HFF-Myc (cell line): ENCODE measurements at places on chromosomes 1 and 21.
A peak's percentile ranks its signal among the peaks of the same experiment; 100 is the strongest.

DNA sequence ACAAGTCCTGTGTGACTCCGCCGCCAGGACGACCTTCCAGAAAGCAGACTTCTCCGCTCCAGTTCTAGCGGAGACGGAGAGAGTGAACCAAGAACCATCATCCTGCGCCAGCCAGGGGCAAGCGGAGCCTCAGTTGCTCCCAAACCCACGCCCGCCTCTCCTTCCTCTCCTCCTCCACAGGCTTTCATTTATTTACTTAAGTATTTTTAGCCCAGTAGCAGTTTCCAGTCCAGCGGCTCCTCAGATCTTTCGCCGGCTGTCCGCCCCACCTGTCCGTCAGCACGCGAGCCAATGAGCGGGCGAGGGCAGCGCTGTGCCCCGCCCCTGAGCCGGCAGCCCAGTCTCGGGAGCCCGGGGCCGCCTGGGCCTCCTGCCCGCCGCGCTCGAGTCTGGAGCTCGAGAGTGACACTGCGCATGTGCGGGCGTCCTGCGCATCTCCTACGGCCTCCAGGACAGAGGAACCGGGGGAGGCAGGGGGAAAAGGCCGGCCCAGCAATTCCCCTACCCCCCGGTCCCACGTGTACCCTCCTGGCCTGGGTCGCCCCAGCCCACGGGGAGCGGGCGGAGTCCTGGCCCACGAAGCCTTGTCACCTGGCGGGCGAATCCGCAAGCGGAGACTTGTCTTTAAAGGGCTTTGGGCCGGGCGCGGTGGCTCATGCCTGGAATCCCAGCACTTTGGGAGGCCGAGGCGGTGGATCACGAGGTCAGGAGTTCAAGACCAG lies at the start of gene FALEC:
TSS of gene FALEC (plus strand) at position 425 of the 722 bp plus-strand sequence.
- peak; percentile 81 for DNase-seq

- no peak for DNase-seq
These were observed 30.0 kb upstream of the HMCN1 start for GRCh38 chr1:185704181-185704580.

DNA sequence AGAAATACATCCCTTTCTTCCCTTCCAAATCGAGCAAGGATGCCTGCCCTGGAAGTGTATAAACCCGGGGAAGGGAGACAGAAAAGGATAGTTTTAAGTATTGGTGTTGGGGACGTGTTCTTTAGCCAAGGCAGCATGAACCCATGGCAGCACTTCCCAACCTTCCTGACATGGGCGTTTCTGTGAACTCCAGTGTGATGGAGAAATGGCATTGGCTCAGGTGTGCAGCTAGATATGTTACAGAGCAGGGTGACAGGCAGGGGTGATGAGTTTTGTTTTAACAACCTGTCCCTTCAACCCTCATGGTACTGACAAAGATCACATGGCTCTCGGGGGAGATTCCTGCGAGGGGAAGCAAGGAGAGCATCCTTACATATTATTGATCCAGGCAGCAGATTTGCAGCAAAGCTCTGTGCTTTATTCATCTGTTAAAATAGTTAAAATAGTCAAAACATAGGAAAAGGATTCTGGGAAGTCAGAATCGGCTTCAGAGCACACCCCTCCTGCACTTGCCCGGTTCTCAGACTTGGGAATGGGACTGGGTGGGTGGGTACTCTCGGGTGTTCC lies 4.0 kb downstream of the MX1 start:
- DNase-seq, result no peak

DNA sequence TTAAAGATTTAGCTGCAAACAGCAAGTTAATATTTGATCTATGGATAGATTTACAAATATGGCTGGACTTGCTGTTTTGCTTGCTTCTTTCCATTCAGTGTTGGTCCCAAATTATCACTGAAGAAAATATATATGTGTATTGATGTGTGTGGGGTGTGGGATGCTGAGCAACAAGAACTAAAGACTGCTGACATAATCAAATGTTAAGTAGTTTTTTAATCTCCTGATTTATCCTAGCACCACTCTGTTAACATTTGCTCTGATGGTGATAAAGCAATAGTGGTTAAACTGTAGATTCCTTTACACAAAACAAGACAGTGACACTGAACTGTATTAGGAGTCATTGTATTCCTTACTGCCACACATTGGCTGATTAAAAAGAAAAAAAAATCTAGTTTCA lies 1023.5 kb upstream of the B3GALT2 start:
- DNase-seq, result no peak

DNA sequence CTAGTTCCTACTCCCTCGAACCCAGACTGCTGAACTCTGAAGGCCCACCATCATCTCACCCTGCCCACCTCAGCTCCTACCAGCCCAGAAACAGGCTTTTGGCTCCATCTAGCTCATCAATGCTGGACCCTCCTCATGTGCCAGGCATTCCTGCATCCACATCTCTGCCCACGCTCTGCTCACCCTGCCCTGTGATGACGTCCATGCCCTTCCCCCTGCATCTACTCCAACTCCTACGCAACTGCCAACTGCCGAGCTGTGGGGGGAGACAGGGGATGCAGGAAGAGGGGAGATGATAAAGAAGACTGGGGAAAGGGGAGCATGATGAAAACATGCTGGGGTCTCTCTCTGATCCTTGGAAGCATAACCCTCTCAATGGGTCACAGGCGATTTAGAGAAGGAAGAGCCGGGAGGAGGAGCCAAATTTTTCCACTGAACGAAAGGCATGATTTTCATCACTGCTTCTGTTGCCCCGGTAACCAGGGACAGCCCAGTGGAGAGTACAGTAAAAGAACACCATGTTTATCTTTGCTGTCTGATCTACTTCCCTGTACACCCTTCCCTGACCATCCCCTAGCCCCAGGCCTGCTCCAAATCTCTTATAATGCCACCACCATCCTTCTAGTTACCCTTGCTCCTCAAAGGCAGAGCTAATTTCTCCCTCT lies 44.3 kb downstream of the CD34 start:
- DNase-seq, result no peak

DNA sequence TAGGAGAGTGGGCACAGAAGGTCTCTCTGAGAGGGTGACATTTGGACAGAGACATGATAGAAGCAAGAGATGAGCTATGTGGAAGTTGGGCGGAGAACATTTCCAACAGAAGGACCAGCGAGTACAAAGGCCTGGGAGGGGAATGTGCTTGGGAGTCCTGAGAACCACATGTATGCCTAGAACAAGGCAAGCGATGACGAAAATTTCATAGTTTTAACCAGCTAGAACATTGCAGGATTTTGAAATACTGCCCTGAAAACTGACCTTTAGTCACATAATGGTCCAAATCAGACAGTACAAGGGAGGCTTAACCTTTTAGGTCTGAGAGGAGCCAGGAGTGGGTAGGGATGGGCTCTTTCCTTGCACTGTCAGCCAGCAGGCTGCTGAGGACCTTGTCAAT lies 68.0 kb downstream of the MRPS6 start:
- DNase-seq, result no peak

GRCh38 chr1:55073187-55073916 lies 34.0 kb downstream of the PCSK9 start:
- DNase-seq, result no peak

DNA sequence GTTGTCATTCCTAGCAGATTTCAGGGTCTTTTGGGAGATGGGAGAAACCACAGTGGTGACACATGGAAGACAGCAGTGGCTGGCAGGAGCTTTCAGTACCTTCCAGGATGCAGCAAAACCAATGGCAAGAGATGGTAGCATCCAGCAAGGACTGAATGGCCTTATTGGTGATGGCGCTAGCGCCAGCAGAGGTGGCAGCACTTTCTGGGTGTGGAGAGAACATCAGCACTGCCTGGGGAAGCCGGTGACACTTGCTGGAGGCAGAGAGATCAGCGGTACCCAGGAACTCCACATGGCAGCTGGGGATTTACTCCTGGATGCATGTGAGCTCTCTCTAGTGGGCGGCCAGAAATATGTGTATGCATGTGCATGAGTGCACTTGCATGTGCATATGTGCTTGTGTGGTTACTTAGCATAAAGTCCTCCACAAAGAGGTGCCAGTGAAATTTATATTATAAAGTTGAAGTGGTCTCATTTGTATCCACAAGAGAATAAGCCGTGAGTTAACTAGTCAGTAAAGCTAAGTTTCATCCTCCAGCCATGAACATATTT lies 364.7 kb downstream of the LMX1A start:
- no peak for DNase-seq

DNA sequence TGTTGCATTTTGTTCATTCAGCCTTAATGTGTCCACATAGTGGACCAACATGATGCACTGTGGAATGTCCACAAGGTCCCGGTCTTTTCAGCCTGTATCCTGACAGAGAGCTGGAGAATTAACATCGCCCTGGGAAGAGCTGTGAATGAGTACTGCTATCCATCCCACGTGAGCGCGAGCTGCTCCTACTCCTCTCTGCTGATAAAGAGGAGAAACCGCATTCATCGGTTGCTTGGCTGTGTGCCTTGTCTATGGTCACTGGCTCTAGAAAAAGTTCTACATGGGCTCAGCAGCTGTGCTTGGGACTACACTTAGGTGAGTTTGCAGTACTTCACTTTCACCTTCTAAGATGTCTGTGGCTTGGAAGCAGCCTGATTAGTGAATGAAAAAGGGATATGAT lies 31.1 kb upstream of the IGSF5 start:
- no peak for DNase-seq

DNA sequence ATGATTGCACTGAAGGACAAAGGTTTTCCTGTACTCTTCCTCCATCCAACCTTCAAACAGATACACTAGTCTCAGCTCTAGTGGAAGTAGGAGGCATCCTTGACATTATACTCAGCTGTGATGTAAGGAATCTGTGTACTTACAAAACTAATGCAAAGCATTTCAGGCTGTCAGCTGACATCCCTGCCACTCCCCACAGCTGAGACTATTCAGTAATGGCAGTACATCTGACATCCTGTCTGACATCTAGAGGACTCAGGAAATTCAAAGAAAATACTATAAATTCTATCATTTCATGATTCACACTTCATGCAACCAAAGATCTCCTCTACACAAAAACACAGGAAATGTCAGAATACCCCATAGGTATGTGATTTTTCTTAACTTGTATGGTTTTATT lies 325.8 kb downstream of the SMYD3 start:
- no peak for DNase-seq

GRCh38 chr1:58572690-58573089 lies 4.4 kb downstream of the TACSTD2 start:
- DNase-seq, result no peak

DNA sequence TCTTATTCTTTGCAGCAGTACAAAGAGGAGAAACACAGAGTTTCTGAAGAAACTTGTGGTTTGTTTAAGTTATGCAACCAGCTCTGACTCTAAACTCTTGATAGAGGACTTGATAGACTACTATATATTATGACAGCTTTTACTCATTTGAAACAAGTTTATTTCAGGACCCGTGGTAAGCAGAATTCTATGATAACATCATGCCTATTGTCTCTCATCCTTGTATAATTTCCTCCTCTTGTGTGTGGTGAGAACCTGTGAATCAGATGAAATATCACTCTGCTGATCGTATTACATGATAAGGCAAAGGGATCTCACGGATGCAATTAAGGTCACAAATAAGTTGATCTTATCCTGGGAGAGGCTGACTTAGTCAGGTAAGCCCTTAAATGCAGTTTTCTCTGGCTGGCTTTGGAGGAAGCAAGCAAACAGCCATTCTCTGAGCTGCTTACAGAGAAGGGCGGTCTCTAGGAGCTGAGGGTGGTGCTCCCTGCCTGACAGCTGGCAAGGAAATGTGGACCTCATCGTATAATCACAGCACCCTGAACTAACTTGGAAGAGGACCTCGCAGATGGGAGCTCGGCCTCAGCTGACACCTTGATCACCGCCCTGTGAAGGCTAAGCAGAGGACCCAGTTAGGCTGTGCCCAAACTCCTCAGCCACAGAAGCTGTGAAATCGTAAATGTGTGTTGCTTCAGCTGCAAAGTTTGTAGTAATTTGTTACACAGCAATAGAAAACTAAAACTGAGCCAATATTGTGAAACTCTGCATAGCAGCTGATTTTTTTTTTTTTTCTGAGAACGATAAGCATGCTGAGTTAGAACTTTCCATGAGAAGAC lies 151.1 kb upstream of the DPT start:
- DNase-seq, result no peak

- no peak for DNase-seq
These were observed 17.5 kb downstream of the SLC26A9 start for GRCh38 chr1:205925736-205926135.
